ENCODE measurements at places on chromosomes 1 and 21.

DNA sequence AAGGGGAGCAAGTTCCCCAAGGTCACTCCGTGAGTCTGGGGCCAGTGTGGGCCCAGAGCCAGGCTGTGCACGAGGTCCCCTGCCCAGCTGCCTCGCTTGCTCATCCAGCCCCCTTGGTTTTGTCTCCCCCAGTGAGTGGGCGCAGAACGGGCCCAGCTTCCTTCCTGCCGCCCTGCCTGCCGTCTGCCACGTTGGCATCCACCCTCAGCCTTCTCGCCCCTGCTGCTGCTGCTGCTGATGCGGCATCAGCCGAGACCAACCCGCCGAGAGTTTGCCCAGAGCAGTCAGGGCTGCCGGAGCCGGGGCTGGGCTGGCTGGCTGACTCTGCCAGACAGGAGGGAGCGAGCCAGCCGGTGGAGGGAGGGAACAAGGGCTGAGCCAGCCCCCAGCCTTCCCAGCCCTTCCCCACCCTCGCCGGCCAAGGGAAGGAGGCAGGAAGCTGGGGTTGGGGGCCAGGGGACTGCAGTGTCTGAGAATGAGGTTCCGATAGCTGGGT is 31.4 kb upstream of the WASF2 start:
- no peak for DNase-seq

DNA sequence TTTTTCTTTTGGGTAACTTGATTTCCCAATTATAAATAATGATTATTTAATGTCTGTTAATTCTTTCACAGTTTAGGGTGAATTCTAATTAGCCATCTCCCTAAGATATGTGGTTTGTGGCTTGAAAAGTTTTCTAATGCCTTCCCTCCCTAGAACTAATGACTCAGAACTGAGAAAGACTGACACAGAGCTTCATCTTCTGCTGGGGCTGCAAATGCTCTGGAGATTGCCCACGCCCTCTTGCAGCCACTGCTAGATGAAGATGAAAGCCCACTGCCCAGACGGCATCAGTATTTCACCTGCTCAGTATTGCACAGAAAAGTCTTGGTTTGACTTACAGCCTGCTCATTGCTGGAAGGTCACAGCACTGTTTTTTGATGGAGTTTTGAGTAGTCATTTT is 101.5 kb downstream of the ST6GALNAC3 start:
- no peak for DNase-seq

GRCh38 chr1:5972198-5972520 is 20.1 kb downstream of the NPHP4 start:
- no peak for DNase-seq

DNA sequence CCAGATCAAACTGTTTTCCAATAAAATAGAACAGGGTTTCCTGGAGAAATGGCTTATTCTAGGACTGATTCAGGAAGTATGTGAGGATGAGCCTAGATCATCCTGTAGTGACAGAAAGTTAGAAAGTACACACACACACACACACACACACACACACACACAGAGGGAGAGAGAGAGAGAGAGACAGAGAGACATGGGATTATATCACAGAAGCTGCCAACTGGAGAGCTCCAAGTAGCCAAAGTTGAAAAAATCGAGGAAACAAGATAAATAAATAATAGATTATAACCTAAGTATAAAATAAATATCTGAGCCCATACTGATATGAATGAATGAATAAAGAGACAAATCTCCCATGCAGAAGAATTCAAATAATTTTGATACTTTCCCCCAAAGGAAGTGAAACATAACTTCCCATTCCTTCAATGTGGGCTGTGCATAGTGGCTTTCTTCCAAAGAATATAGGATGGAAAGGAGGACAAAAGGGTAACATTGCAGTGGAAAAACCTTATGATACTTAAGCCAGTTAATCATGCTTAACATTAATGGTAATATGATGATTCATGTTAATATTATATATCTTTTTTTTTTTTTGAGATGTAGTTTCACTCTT is 171.6 kb downstream of the NTPCR start:
- no peak for DNase-seq

DNA sequence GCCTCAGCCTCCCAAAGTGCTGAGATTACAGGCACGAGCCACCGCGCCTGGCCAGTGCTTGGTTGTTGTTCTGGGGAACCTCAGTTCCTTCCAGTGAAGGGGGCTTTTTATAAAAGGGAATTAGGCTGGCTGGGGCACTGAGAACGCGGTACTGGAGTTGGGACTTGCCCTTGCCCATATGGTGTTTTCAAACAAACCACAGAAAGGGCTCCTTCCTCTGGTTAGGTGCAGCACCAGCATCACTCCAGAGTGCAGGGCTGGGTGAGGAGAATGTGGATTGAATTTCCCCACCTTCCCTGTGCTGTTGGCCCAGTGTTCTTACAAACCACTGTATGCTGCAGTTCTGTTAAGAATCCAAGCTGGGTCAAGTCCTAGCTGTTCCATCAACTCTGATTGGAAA is 5.3 kb downstream of the MAN1C1 start:
- no peak for DNase-seq

DNA sequence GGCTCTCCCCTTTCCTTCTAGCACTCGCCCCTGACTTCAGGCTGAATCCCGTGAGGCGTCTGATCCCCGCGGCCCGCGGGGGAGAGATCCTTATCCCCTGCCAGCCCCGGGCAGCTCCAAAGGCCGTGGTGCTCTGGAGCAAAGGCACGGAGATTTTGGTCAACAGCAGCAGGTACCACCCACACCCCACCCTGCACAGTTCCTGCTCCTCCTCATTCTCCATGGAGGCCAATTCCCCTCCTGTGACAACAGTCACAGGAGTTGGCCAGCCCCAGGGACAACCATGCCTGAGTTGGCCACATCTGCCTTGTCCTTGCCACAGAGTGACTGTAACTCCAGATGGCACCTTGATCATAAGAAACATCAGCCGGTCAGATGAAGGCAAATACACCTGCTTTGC is 20.0 kb downstream of the TMEM81 start:
- no peak for DNase-seq

DNA sequence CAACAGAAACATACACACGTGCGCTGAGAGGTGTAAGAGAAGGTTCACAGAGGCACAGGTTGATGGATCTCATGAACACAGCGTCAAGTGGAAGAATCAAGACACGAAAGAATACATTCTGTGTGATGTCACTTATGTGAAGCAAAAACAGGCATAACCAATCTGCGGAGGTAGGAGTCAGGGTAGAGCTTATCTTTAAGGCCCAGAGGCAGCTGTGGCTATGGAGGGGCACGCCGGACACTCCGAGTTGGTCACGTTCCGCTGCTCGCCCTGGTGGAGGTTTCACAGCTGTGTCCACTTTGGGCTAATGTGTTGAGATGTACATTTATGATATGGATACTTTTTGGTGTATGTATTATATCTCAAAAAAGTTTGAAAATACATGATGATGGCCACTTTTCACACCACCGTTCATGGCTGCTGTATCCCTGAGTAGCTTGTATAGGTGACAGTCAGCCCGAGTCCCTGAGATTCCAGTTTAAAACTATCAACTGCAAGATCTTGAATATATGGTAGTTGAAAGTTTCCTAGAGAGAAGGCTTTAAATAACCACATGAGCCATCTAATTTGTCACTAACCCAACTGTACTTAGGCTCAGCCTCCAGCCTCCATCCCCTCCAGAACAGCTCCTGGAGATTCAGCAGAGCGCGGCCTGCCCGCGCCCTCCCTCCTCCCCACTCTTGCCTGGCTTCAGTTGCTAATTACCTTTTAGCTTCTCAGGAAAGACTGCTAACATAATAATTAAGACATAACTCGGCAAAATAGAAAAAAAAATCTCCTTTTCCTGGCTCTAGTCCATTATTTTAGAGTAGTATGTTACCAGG is 6.7 kb upstream of the ADARB1 start:
- no peak for DNase-seq

GRCh38 chr1:212045981-212046380 is 10.4 kb downstream of the DTL start:
- DNase-seq = no peak

GRCh38 chr1:27087371-27088220 is 67.3 kb downstream of the SLC9A1 start:
- DNase-seq = no peak

GRCh38 chr1:155934936-155935590 is 850 bp upstream of the KHDC4 start:
- no peak for DNase-seq

GRCh38 chr1:65985393-65986066 is 192.8 kb downstream of the PDE4B start:
- no peak for DNase-seq

- no peak for DNase-seq
Measured at GRCh38 chr1:45530632-45531135, 9.0 kb upstream of the PRDX1 start.

DNA sequence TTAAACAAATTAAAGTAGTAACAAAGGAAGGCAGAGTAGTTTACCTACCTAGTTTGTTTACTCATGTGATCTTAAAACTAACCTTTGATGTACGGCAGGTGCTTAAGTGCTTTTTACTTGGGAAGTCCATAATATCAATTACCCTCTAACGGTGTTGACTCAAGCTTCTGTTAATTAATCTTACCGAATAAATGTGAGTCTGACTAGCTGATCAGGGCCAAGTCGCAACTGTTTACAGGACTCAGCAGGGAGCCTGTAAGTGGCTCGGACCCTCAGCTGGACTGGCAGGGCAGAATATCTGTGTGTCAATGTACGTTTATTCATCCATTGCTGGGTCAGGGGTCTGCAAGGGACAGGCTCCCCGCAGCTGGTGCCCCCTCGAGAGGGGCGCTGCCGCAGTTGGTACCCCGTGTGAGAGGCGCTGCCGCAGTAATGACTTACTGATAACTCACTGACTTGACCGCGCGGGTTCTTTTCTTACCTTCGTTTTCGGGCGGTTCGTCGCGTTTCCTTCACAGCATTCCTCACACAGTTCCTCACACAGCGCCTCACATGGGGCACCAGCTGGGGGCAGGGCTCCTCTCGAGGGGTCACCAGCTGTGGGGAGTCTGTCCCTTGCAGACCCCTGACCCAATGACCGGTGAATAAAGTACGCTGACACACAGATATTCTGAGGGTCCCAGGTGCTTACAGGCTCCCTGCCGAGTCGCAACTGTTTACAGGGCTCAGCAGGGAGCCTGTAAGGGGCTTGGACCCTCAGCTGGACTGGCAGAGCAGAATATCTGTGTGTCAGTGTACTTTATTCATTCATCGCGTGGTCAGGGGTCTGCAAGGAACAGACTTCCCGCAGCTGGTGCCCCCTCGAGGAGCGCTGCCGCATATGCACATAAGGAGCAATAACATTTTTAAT is 3.0 kb downstream of the FMO1 start:
- DNase-seq = no peak

DNA sequence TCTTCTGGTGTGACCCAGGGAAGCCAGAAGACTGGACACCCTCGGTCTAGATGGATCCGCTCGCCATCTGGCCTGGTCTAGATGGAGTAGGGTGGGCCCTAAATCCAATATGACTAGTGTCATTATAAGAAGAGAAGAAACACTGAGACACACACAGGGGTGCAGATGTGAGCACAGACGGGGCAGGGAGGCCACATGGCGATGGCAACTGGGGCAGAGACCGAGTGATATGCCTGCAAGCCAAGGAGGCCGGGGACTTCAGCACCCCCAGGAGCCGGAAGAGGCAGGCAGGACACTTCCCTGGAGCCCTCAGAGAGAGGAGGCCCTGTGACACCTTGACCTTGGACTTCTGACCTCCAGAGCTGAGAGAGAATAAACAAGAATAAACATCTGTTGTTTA is 5.6 kb upstream of the TFF3 start:
- no peak for DNase-seq

GRCh38 chr1:177849130-177849529 is 120.7 kb downstream of the SEC16B start:
- no peak for DNase-seq

GRCh38 chr1:33222381-33222780 is 33.9 kb upstream of the ZNF362 start:
- DNase-seq = peak; percentile 47

GRCh38 chr21:25682382-25682781 is 43.3 kb downstream of the JAM2 start:
- DNase-seq = no peak

DNA sequence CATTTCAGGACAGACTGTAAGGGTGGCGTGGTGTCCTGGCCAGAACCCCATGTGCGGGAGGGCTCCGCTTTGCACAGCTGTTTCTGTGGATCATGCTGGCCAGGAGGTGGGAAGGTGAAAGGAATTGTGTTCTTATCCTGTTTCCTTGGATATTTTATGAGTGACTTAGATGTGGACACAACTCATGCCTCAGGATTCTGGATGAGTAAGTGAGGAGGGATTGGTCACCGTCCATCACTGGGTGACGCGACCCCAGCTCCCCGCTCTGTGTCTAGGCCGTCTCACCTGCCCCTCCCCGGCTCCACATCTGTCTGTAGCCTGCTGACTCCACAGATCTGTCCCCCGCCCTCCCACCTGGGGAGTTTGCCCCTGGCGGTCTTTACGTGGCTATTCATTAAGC is 48.8 kb downstream of the PIK3CD start:
- peak; percentile 50 for DNase-seq

DNA sequence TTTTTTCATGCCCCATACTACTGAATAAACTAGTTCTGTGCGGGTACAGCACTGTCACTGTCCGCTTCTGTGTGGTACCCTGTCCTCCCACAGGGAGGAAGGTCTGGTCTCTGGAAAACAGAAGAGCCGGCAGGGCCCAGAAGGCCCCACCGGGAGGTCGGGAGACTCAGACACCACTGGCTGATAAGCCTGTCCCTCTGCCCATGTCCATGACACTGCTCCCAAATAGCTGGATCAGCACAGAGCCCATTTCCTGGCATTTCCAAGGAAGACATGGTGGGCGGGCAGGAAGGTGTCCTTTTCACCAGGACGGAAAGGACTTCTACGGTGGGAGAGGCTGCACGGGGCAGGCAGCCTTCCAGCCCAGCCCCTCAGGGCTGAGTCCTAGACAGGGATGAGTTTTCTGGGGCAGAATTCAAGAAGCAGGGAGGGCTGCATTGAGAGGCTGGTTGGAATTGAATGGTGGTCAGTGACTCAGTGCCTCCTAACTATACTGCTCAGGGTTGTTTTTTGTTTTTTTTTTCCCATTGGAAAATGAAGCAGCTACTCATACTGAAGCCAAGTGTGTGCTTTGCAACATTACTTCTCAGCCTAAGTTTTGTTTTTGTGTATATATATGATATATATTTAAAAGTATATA is 7.1 kb downstream of the PSRC1 start:
- peak; percentile 24 for DNase-seq

DNA sequence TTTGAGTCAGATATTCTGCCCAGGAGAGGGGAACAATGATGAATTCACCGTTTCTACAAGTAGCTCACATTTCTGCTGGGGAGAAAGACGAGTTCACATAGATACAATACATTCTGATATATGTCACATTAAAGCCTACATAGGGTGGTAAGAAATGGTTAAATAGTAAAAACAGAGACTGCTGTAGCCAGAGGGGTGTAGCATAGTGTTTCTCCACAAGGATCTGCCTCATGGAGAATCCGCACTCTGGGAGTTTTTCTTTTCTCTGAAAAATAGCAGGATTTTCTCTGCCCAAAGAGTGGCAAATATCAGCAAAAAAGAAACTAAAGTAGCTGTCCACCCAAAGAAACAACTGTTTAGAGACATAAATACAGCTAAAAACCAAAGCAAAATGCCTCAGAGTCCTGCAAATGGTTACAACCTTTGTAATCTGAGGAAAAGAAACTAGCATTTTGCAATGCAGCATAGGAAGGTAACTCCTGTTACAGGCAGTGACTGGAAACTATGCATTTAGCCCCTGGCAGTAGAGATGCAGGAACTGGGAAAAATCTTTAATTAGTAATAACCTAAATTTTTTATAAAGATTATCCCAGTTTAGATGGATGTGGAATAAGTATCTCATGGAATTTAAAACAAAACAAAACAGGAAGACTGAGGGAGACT is 1126.7 kb upstream of the ADGRL2 start:
- DNase-seq = no peak
